Head of caudate nucleus (tissue), 42 donors: ENCODE measurements at places on chromosomes 1 and 21.
A peak's percentile ranks its signal among the peaks of the same experiment; 100 is the strongest.

GRCh38 chr21:32070676-32071330, 198.0 kb downstream of the HUNK start:
- no peak for DNase-seq

DNA sequence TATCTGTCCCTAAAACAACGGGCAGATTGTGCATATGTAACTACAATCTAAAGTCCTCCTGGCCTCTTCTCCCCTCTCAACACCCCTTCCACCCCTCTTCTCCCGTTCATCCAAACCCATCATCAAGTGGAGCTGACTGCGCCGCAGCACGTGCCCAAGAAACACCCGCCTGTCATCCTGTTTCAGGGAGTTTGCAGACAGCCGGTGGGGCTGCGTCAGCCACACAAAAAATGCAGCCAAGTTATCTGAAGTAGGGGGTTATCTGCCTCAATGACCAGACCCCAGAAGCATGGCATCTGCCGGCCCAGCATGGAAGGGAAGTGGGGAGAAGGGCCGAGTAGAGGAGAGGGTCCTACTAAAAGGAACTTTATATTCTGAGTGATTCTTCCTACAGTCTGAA, 49.0 kb downstream of the GPR161 start:
- DNase-seq, result no peak

- no peak for DNase-seq
Measured at GRCh38 chr1:86687595-86687994, 16.8 kb upstream of the SH3GLB1 start.

- no peak for DNase-seq
Measured at GRCh38 chr1:33637846-33638440, 165.5 kb downstream of the ZSCAN20 start.

GRCh38 chr1:182595641-182596240, 6.7 kb upstream of the RNASEL start:
- peak; percentile 85 for DNase-seq

- DNase-seq, result no peak
Measured at GRCh38 chr1:157090771-157091170, 8.8 kb downstream of the ETV3L start.

DNA sequence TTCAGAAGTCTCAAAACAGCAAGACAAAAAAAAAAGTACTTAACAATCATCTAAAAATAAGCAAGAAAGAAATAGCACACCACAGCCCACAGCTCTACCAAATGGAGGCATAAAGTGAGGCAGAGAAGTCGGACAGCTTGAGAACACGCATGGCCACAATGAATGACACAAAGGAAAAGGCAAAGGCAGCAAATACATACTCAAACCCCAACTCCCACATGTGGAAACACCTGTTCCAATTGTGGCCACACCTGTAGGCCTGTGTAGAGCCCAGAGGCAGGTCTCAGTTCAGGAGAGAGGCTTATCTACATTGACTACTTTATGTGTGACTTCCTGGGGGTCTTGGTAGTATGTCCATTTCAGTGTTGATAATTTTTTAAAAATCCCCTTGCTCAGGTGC, 543.5 kb downstream of the LMO4 start:
- DNase-seq, result no peak

DNA sequence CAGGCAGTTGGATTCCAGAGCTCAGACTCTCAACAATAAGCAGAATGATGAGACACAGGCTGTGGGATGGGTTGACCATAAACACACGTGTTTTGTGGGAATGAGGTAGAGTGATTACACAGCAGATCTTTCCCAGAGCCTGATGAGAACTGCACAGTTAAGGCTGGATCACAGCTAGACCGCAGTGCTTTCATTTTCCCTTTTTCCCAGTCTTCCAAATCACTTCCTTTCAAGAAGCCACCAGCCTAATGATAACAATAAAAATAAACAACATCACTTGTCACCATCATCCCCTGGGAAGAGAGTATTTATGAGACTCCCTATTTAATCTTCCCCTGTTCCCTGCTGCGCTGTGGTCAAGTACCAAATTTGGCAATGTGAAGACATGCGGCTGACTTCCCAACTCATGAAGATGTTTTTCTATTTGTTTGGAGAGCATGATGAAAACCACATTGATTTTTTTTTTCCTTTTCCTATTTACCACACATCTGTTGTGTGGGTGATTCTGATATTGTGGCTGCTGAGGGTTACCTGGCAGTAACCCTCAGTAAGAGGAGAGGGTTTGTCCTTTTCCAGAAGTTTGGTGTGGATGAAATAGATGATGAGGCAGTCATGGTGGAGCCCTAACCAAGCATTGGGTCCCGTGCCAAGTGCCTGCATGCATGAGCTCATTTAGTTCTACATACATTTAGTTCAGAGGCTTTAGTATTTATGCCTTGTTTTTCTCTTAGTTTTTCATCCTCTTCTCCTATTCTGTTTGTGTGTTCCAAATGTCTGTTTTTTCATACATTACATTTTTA, 248.9 kb upstream of the HOOK1 start:
- DNase-seq, result no peak

GRCh38 chr1:86201311-86201710, 44.7 kb upstream of the COL24A1 start:
- DNase-seq, result no peak
